Karpas-422 (cell line): ENCODE measurements at places on chromosomes 5 and 9. TPM values are rescaled to one million over a fixed set of nuclear protein-coding genes. Genes with fewer than 3 reads are reported as not detected.

DNA sequence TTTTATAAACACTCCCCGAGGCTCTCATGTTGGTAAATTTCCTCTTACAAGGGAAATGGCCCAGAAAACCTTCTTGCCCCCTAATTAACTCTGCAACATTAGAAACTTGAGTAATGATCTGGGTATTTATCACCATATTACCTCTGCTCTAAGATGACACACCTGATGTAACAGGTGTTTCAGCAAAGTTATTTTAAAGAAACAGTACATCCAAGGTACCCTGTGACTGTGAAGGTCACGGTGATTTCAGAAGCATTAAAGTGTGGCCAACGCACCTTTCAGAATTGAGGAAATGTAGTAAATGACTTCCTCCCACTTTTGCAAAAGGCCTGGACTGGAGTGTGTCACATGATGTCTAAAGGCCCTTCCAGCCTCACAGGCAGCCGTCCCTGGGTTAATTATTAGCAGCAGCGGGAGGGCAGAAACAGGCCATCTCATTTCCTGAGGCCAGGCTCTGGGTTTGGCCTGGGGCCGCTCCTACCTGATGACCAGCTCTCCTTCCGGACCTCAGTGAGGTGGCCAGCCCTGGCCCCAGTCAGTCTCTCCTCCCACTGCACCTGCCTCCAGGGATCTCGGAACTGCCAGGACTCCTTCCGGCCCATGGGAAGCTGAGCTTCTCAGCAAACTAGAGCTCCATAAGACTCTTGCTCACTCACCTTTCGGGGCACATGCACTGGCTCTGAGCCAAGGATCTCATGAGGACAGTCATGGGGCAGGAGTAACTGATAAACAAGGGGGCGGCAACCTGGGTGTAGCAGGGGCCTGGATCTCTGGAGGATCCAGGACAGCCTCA, 20.7 kb downstream of the PTPN3 start:
- no peak for DNase-seq

DNA sequence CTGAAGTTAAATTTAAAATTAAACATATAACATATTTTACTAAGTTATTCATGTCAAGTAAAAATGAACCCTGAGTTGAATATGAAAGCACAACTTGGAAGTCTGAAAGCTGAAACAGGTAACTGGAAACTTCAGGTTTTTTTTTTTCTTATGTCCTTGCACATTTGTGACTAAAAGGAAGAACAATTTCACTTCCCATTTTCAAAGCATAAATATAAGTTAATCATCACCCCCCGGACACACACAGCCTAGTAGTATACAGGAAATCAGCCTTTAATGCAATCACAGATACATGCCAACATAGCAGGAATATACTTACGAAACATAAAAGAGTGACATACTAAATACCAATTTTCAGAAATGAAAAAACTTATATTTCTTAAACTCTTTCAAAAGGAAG, 225.9 kb downstream of the RFX3 start:
- peak; percentile 85 for DNase-seq

GRCh38 chr5:113150821-113151220, 174.2 kb downstream of the DCP2 start:
- no peak for DNase-seq

DNA sequence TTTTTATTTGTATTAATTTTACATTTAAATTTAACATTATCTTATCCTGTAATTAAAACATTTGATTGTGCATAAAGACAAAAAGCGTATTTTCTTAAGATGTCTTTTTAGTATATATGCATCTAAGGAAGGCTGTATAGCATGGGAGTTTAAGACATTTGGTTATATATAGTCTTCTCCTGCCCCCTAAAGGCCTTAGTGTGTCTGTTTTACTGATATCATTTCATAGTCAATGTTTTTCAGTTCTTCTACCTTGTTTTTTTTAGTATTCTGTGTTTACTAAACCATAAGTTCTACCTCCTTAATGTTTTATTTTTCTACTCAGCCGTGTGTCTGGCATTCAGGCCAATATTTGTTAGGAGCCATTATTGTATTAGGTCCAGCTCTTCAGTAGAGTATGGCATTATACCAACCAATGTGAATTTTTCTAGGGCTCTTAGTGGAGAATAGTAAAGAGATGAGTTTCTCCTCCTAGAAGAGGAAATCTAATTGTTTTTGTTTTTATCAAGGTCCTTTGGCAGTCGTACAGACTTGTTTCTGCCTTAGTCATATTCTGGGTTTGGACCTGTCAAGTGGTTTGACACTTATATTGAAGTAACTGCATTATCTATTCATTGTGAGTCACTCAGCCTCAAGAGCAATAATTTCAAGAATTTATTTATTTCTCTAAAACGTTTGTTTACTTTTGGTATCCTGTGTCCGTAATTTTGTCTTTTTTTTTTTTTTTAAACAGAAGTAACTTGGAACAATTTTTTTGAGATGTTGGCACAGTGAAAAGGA, 74.8 kb downstream of the SLF1 start:
- peak; percentile 68 for DNase-seq

PCDHGB3 gene
- 19.5 and 22.7 TPM in 2 replicates for total RNA-seq

CATSPER3 gene
- total RNA-seq = not detected in 2 replicates

ZNF608 gene
- total RNA-seq = 12.1 and 12.8 TPM in 2 replicates

DNA sequence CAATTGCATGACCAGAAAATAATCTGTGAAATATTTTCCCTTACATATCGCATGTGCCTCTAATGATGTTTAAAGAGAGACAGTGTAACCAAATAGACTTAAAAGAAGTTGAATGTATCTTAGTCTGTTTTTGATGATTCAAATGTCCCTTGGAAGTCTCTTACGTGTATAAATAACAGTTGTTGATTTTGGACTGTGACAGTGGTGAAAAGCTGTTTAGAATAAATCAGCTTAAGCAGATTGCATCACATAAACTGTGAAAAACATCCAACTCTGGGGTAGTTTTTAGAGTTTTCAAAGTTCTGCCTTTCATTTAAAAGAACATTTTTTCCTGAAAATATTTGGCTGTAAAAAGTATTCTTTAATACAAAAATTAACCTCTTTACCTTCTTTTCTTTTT, 301.1 kb downstream of the PRR16 start:
- DNase-seq = no peak

NKD2 gene
- not detected in 2 replicates for total RNA-seq

DNA sequence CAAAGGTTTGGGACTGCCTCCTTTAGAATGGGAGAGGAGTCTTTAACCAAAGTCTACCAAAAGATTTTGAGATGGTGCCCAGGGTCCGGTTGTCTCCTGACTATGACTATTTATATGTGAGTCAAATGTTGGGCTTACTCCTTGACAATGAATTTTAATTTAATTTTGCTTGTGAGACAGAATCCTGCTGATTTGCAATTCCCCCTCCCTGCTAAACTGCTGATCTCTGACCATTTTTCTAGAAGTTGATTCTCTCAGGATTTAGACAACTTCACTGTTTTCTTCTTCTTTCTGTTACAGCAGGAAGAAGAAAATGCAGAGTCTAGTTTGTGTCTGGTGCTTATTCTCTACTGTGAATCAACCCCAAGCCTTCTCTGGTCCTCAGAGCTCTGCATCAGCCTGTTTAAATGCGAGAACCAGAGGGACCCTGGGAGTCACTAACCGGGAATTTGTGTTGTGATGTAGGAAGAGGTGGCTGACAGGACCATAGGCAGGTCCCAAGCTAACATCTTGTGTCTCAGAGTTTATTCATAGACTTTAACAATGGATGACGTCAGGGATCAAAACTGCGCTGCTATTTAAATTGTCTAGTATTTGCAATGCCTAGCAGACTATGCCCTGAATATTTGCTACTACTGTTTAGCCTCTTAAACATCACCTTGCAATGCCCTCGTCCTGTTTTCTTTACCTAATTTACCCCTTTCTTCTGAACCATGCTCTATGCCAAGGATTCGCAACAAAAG, 124.0 kb upstream of the TAF11L2 start:
- DNase-seq = peak; percentile 48

- peak; percentile 68 for DNase-seq
These were observed 351.1 kb upstream of the RIOK2 start for GRCh38 chr5:97534166-97534565.

ORM2 gene
- not detected in 2 replicates for total RNA-seq

- no peak for DNase-seq
These were observed 92.6 kb upstream of the GAS1 start for GRCh38 chr9:87039809-87040392.

- DNase-seq = no peak
These were observed 532.1 kb downstream of the CTNND2 start for GRCh38 chr5:11372191-11372590.

DNA sequence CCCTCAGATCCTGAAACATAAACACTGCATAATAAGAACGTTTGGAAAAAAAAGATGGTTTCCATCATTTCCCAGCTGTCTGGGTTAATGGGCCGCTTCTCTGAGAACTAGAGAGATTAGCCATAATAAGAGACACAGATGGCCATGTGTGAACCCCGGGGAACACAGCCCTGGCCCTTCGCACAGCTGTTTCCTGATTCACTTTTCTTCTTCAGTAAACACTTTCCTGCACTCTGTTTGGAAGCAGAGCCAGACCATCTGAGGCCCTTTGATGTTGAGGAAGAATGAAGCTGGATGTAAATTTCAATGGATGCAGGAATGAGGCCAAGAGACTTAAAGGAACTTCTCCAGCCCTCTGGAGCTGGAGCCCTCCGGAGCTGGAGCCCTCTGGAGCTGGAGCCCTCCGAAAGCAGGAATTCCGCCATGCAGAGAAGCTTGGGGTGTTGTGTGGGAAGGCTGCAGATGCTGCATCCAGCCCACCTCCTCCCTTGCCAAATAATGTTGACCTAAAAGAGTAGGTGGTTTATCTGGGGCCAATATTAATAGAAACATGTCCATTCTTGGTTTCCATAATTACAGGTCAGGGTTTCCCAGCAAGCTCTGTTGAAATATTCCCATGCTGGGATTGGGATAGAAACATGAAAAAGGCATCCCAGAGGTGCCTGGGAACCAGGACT, 218.9 kb downstream of the NXNL2 start:
- no peak for DNase-seq

SSNA1 gene
- total RNA-seq = 48.9 and 101 TPM in 2 replicates

RANBP17 gene
- total RNA-seq = not detected in 2 replicates

DNA sequence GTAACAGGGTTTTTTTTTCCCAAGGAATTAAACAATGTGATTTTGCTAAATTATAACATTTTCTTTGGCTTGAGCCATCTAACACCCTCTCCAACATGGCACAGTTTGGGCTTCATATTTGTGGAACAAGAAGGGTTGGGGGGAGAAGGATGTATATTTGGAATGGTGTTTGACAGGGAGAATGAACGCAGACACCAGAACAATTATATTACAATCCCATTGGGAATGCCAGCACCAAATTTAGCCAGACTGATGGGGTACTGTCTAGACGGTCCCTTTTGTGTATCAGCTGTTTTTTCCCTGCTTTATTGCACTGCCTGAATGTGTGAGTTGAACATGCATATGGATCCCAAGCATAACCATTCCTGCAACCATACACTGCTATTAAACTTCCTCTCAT, 130.9 kb upstream of the TMEM161B start:
- no peak for DNase-seq

ZBED3 gene
- 4.2 and 9.4 TPM in 2 replicates for total RNA-seq

DNA sequence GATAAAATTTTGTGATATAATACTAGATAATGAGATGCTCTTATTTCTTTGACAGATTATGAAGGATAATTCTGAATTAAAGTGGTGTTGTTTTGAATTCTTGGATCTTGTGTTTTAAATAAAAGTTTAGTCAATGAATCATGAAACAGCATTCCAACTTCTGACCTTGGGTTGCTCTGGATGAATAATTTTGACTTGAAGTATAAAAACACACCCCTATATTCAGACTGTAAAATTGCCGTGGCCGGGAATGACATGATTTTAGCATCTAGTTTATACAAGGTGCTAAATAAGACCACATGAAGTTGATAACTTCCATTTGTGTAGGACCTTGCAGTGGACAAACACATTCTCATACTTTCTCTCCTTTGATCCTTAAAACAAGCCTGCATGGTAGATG, 67.2 kb upstream of the DAP start:
- no peak for DNase-seq

ST8SIA4 gene
- 17.1 and 20.4 TPM in 2 replicates for total RNA-seq

DNA sequence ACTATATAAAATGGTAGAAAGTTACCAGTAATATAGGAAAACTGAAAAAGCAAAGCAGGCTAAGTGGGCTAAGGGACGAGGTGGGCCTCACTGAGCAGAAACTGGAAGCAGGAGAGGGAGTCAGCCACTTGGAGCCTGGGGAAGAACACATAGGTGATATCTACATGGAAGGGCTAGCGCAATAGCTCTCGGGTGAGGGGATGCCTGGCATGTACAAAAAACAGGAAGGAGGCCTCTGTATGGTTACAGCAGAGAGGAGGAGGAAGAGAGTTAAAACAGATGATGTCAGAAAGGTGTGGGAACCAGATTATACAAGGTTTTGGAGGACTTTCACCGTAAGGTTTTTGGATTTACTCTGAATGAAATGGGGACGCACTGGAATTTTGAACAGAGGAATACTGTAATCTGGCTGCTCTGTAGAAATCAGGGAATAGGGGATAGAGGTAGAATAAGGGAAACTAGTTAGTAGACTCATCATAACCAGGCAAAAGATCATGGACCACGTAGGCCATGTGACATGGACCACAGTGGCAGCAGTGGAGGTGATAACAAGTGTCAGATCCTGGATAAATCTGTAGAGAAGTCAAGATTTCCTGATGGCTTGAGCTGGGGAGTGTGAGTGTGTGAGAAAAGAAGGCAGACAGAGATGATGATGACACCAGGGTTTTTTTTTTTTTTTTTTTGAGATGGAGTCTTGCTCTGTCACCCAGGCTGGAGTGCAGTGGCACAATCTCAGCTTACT, 52.5 kb downstream of the FNBP1 start:
- DNase-seq = peak; percentile 69

NAIP gene
- total RNA-seq = 11.9 and 26.7 TPM in 2 replicates
